ENCODE measurements at places on chromosomes 1 and 21. TPM values are rescaled to one million over a fixed set of nuclear protein-coding genes. Genes with fewer than 3 reads are reported as not detected.

The GPR89A gene
- 31.5 TPM for total RNA-seq

The TBX19 gene
- total RNA-seq = 0.54 TPM

The PALMD gene
- total RNA-seq = 6.9 TPM

The SUSD4 gene
- 1.0 TPM for total RNA-seq

The OR2AK2 gene
- not detected for total RNA-seq

The EFNA3 gene
- total RNA-seq = 1.8 TPM

DNA sequence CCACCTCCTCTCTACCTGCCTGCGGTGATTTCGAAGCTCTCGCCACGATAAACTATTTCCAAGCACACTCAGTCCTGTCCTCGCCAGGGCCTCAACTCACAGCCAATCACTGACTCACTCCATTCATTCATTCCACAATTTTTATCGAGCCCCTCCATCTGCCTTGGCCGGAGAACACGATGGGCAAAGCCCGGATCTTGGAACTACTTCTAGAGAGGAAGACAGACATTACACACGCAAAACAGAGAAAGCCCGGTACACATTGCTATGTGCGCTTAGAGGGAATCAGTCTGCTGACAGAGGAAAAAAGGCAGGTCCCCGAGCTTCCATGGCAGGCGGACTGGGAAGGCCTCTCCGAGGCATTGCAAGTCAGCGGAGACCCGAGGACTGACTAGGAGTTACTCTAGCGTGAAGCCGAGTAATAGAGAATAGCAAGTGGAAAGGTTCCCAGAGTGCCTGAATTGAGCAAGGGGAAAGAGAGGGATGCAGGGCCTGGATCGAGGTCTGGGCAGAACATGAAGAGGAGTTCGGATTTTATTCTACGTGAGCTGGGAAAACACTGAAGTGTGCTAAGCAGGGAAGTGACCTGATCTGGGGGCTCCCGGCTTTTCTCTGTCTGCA is 54.2 kb upstream of the DNAJC6 start:
- H3K27ac ChIP-seq = peak overlapping the region; percentile 24
- peaks cover 13% of the 10 kb centered on the region for H3K4me1 ChIP-seq
- no peaks in the 10 kb centered on the region for H3K27me3 ChIP-seq
- H3K36me3 ChIP-seq = no peaks in the 10 kb centered on the region
- DNase-seq = peak; percentile 44

GRCh38 chr21:36816561-36817130 is 117.7 kb downstream of the SIM2 start:
- H3K36me3 ChIP-seq = no peaks in the 10 kb centered on the region
- no peak overlapping the region for H3K27ac ChIP-seq
- no peak overlapping the region for H3K4me3 ChIP-seq
- H3K4me1 ChIP-seq = no peaks in the 10 kb centered on the region
- no peaks in the 10 kb centered on the region for H3K27me3 ChIP-seq

- no peak for DNase-seq
- no peaks in the 10 kb centered on the region for H3K27me3 ChIP-seq
- no peak overlapping the region for H3K27ac ChIP-seq
Observed at GRCh38 chr1:178328728-178329127, 168.0 kb downstream of the CLEC20A start.

- H3K27me3 ChIP-seq = no peaks in the 10 kb centered on the region
- H3K4me3 ChIP-seq = no peak overlapping the region
- DNase-seq = no peak
- H3K4me1 ChIP-seq = no peaks in the 10 kb centered on the region
- H3K36me3 ChIP-seq = peaks cover 15% of the 10 kb centered on the region
- H3K27ac ChIP-seq = no peak overlapping the region
Observed at GRCh38 chr1:220195701-220196100, 76.6 kb downstream of the RAB3GAP2 start.

DNA sequence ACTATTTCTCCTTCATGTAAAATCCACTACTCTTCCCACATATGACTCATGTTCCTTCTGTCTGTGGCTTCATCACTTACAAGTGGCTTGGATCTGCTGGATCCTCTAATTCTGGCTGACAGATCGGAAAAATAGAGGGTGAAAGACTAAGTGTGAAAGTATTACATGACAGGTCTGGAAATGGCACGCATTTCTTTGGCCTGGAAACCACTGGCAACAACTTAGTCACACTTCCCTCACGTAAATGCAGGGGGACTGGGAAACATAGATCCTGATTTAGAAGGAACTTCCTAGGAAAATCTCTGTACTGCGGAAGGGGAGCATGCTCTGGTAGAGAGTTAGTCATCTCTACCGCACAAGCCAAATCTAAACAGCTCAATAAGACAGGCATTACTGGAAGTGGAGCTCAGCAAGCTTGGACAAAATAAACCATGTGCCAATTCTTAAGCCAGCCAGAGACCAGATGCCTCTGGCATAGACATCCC is 305.4 kb upstream of the PTBP2 start:
- no peak overlapping the region for H3K27ac ChIP-seq
- no peak for DNase-seq
- no peaks in the 10 kb centered on the region for H3K36me3 ChIP-seq
- no peaks in the 10 kb centered on the region for H3K27me3 ChIP-seq
- H3K4me1 ChIP-seq = no peaks in the 10 kb centered on the region

DNA sequence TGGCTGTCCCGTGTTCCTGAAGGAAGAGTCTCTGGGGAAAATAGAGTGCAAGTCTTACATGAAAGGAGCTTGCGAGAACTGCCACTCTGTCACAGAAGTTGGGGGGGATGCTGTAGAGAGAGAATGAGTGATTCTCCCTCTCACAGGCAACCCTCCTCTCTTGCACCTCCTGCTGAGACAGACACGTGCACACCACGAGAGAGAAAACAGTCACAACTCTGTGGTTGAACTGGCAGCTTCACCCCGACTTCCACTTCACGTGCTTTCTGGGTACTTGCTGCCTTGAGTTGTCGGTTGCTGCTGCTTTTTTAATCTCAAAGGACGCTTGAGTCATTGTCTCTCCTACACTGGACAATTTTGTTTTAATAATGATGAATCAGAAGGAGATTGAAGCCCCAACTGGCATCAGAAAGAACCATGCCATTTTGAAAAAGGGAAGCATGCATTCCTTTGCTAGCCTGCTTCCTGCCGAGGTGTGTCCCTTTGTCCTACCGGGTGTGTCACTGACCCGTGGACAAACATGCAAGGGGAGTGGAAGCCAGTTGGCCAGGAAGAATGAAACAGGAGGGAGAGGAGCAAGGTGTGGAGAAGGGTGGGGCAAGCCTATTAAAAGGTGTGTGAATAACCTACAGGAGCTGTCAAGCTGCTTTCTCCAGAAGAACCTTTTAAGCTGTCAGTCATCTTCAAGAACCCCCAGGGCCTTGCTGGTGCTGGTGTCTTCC is 164.2 kb downstream of the CACNA1E start:
- no peak overlapping the region for H3K27ac ChIP-seq
- H3K27me3 ChIP-seq = no peaks in the 10 kb centered on the region
- H3K36me3 ChIP-seq = no peaks in the 10 kb centered on the region
- DNase-seq = peak; percentile 26
- H3K4me1 ChIP-seq = no peaks in the 10 kb centered on the region

GRCh38 chr1:41902159-41902577 is 16.6 kb downstream of the HIVEP3 start:
- no peak overlapping the region for H3K4me3 ChIP-seq
- H3K36me3 ChIP-seq = no peaks in the 10 kb centered on the region
- DNase-seq = no peak
- H3K27me3 ChIP-seq = no peaks in the 10 kb centered on the region

DNA sequence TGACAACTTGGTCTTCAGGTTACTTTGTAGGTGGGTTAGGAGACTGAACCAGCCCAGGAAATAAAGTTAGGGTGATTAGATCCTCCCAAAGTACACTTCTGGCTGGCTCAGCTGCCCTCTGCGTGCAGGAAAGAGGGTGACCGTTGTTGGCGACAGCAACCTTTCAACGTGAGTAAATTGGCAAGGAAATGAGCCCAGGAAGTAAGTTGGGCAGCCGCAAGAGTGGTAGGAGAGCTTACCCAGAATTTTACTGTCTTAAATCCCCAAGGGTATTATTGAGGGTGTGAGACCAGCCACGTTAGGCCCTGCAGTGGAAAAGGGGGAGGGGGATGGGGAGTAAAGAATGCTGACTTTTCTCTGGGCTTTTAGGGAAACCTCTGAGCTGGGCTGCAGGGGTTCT is 1.6 kb downstream of the TENT5C start:
- H3K27me3 ChIP-seq = no peaks in the 10 kb centered on the region
- no peaks in the 10 kb centered on the region for H3K36me3 ChIP-seq
- DNase-seq = peak; percentile 76
- H3K4me1 ChIP-seq = peaks cover 34% of the 10 kb centered on the region
- H3K4me3 ChIP-seq = peak overlapping the region; percentile 81

- no peak overlapping the region for H3K4me3 ChIP-seq
- no peak overlapping the region for H3K27ac ChIP-seq
- no peak for DNase-seq
- peaks cover 17% of the 10 kb centered on the region for H3K4me1 ChIP-seq
- H3K36me3 ChIP-seq = no peaks in the 10 kb centered on the region
Observed at GRCh38 chr1:95196017-95196416, 38.0 kb upstream of the RWDD3 start.

GRCh38 chr1:146012703-146013558 is 8.6 kb downstream of the HJV start:
- H3K36me3 ChIP-seq = no peaks in the 10 kb centered on the region
- H3K4me3 ChIP-seq = no peak overlapping the region
- H3K27ac ChIP-seq = no peak overlapping the region
- H3K4me1 ChIP-seq = peaks cover 24% of the 10 kb centered on the region
- peak; percentile 46 for DNase-seq

DNA sequence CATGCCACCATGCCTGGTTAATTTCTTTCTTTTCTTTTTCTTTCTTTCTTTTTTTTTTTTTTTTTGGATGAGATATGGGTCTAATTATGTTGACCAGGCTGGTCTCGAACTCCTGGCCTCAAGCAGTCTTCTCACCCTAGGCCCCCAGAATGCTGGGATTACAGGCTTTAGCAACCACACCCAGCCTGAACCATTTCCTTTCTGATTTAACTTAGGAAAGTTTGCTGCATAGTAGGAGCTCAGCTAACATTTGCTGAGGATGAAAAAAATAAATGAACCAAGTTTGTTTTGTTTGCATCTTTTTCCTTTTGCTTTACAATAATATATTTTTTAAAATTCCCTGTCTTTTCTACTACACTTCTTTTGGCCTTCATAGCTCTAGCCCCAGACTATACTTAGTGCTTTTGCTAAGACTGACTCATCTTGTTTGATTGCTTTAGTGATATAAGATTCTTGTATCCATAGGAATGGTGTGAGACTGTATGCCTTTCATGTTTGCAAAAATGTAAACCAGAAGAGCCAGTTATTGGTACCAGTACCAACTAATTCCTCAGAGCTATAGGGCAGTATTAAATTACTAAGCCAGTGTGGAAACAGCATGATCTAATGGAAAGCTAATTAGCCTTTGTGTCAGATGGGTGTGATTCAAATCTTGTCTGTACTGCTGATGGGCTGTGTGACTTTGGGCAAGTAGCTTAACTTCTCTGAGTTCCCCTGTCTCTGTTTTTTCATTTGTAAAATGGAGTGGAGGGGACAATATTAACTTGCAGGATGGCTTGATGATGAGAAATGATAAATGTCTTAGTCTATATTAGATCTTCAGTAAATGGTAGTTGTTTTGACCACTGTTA is 66.9 kb downstream of the NFIA start:
- no peaks in the 10 kb centered on the region for H3K27me3 ChIP-seq
- H3K36me3 ChIP-seq = no peaks in the 10 kb centered on the region
- DNase-seq = no peak
- peak overlapping the region; percentile 19 for H3K27ac ChIP-seq

GRCh38 chr21:34266351-34266750 is 97.5 kb upstream of the KCNE2 start:
- peaks cover 31% of the 10 kb centered on the region for H3K4me1 ChIP-seq
- no peaks in the 10 kb centered on the region for H3K36me3 ChIP-seq
- no peak overlapping the region for H3K27ac ChIP-seq
- H3K27me3 ChIP-seq = no peaks in the 10 kb centered on the region
- no peak for DNase-seq

GRCh38 chr1:29634746-29635335 is 398.5 kb downstream of the PTPRU start:
- H3K36me3 ChIP-seq = no peaks in the 10 kb centered on the region
- no peaks in the 10 kb centered on the region for H3K27me3 ChIP-seq
- no peaks in the 10 kb centered on the region for H3K4me1 ChIP-seq
- H3K27ac ChIP-seq = no peak overlapping the region

- no peak for DNase-seq
- H3K4me3 ChIP-seq = no peak overlapping the region
- H3K27ac ChIP-seq = no peak overlapping the region
- no peaks in the 10 kb centered on the region for H3K36me3 ChIP-seq
- H3K27me3 ChIP-seq = no peaks in the 10 kb centered on the region
Observed at GRCh38 chr21:35325953-35326352, 276.9 kb upstream of the RUNX1 start.

GRCh38 chr21:25640202-25640942 is 1.3 kb downstream of the JAM2 start:
- no peaks in the 10 kb centered on the region for H3K27me3 ChIP-seq
- H3K27ac ChIP-seq = peak overlapping the region; percentile 59
- H3K4me1 ChIP-seq = peaks cover 9% of the 10 kb centered on the region
- no peaks in the 10 kb centered on the region for H3K36me3 ChIP-seq
- H3K4me3 ChIP-seq = no peak overlapping the region

GRCh38 chr1:159532922-159533321 is 2.9 kb downstream of the OR10J5 start:
- no peak overlapping the region for H3K27ac ChIP-seq
- no peak for DNase-seq
- H3K4me1 ChIP-seq = no peaks in the 10 kb centered on the region
- H3K4me3 ChIP-seq = no peak overlapping the region
- no peaks in the 10 kb centered on the region for H3K27me3 ChIP-seq
- no peaks in the 10 kb centered on the region for H3K36me3 ChIP-seq

GRCh38 chr1:89974696-89975470 is 20.0 kb upstream of the ZNF326 start:
- no peaks in the 10 kb centered on the region for H3K27me3 ChIP-seq
- no peaks in the 10 kb centered on the region for H3K4me1 ChIP-seq
- H3K4me3 ChIP-seq = no peak overlapping the region
- H3K27ac ChIP-seq = no peak overlapping the region
- no peak for DNase-seq

DNA sequence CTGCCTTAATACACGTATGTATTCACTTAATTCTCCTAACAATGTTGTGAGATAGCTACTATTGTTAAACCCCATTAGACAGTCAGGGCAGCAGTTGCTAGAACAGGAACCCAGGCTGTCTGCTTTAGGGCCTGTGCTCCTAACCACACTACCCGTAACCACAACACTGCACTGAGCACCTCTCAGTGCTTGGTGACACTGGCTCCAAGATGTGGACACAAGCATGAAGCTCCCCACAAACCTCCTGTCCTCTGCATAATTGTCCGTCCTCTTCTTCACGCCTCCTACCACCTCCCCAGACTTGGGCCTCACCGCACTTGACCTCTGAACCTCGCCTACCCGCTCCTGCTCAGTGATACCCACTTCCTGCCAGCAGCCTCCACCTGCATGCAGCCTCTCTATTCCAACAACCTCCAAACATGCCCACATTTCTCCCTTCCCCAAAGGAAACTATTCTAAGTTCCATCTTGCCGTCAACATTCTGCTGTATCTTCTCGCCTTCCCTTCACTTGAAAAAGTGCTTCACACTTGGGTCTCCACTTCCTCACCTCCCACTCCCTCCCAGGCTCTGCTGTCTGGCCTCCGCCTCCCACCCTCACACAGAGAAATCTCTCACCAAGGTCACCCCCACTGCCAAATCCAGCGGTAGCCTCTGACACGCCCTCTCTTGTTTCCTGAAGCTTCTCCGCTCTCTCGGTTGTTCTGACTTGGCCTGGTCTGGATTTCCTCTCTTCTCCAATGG is 14.6 kb upstream of the AHDC1 start:
- H3K27me3 ChIP-seq = no peaks in the 10 kb centered on the region
- no peak overlapping the region for H3K4me3 ChIP-seq
- H3K36me3 ChIP-seq = no peaks in the 10 kb centered on the region
- peaks cover 6% of the 10 kb centered on the region for H3K4me1 ChIP-seq
- H3K27ac ChIP-seq = no peak overlapping the region
- DNase-seq = no peak

GRCh38 chr1:208083016-208083714 is 161.0 kb downstream of the PLXNA2 start:
- H3K27me3 ChIP-seq = no peaks in the 10 kb centered on the region
- DNase-seq = no peak
- peaks cover 5% of the 10 kb centered on the region for H3K36me3 ChIP-seq
- no peak overlapping the region for H3K27ac ChIP-seq
